ENCODE measurements at places on chromosomes 5 and 9.
A peak's percentile ranks its signal among the peaks of the same experiment; 100 is the strongest.

GRCh38 chr5:172728481-172729241 lies 42.3 kb downstream of the DUSP1 start:
- no peak for DNase-seq

DNA sequence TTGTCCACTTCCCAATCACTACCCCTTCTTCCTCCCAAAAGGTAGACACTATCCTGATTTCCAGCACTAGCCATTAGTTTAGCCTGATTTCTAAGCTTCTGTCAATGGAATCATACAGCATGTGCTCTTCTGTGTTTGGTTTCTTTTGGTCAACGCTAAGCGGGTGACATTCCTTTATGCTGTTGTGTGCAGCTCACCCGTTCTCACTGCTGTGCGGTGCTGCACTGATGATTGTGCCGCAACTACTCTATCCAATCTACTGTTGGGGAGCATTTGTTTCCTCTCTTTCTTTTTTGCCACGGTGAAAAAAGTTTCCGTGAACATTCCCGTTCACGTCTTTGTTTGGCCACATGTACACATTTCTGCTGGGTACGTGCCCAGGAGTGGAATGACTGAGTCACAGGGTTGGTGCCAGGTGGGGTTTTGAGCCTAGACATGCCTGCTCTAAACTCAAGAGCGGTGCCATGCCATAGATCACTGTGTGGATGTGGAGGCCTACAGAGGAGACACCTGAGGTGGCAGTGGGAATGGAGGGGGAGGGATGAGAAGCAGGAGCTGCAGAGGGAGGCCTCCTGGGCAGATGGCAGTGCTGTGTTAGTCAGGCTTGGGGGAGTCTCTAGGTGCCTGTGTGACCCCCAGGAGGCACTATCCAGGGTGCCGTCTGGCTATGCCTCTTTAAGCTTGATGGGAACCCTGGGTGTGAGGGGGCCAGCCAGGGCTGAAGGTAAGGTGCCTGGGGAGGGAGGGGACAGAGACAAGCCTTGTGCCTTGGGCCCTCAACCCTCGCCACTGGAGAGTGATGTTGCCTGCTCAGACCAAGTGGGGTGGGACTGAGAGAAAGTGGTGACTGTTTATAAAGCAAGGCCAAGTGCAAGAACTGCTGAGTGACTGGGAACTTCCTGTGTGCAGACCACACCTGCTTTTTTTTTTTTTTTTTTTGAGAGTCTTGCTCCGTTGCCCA lies 11.4 kb upstream of the ANKRD33B start:
- DNase-seq = no peak

DNA sequence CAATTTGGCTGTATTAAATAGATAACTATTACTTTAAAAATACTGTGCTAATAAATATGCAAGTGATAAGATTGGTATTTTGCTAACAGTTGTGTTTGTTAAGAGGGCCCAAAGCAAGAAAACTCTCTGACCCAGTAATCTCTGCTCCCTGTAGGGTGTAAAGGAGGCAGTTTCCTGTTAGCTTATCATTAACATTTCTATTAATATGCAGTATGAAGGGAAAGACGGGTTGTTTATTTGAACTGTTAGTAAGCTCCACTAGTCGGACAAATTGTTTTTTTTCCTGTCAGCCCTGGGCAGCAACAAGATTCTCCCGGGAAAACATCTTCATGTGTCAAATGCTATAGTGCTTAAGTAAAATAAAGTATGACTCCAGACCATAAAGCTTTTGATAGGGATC lies 35.6 kb downstream of the ERP44 start:
- DNase-seq = no peak

GRCh38 chr9:125409217-125409636 lies 147.6 kb downstream of the GAPVD1 start:
- no peak for DNase-seq

- no peak for DNase-seq
Observed at GRCh38 chr5:16025681-16026080, 153.9 kb downstream of the MARCHF11 start.

DNA sequence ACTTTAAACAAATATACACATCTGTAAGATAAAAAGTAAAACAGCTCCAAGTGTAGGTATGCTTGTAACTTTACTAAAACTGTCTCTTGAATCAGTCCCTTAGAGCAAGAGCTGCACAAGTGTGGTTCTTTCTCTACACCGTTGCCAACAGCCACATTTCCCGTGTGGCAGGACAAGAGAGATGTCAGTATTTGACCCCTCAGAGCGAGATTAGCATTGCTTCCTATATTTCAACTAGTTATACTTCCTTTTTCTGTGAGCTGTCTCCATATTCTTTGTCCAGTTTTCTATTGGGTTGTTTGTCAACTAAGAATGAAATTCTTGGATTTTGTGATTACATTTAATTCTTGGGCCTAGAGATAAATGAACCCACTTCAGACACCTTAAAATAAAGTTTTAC lies 8.0 kb downstream of the PLIN2 start:
- DNase-seq = peak; percentile 15

DNA sequence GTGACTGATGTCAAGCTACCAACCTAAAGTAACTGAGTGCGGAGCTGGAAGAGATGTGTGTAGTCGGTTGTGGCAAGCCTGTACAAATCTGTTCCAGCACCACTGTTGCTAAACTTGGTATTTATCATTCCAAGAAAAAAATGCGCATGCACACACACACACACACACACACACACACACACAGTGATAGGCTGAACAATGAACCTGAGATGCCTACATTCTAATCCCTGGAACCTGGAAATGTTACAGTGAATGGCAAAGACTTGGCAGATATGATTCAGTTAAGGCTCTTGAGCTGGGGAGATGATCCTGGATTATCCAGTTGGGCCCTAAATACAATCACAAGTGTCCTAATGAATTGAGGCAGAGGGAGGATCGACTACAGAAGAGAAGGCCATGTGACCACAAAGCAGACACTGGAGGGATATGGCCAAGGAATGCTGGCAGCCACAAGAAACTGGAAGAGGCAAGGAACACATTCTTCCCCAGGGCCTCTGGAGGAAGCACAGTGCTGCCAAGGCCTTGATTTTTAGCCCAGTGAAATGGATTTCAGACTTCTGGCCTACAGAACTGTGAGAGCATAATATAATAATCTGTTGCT lies 49.7 kb upstream of the LHFPL2 start:
- DNase-seq = no peak
